ENCODE measurements at places on chromosomes 3 and 15.

DNA sequence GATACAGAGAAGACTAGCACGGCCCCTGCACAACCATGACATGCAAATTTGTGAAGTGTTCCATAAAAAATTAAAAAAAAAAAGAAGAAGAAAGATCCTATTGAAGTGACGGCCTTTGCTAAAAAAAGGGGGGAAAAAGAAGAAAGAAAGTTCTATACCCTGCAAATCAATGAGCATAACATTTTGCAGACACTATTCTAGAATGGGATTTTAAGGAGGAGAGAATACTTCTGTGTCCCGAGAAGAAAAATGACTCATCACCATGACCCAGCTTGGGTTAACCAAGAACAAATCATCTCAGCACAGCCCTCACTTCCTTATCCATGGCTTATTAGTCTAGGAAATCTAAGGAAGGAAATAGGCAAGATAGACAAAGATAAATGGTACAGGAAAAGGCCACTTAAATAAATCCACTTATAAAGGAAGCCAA, 7.4 kb upstream of the SH3BP5 start:
- no peak for DNase-seq

DNA sequence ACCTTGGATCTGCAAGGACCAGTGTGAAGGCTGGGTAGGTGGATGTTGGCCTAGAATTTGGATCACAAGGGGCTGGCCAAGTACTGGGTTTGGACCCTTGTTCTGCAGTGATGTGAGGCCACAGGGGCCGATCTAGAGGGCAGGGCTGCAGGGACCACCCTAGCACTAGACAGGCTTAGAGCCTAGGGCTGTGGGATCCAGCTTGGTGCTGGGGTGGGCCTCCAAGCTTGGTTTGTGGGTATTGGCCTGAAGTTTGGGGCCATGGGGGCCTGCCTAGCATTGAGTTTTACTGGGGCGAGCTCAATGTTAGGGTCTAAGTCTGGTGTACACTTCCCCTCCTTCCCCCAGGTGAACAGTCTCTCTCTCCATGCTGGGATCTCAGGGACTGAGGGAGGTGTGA, 36.5 kb downstream of the UBE3A start:
- DNase-seq, result no peak

- DNase-seq, result no peak
These were observed 49.8 kb downstream of the DCLK3 start for GRCh38 chr3:36714343-36715086.

DNA sequence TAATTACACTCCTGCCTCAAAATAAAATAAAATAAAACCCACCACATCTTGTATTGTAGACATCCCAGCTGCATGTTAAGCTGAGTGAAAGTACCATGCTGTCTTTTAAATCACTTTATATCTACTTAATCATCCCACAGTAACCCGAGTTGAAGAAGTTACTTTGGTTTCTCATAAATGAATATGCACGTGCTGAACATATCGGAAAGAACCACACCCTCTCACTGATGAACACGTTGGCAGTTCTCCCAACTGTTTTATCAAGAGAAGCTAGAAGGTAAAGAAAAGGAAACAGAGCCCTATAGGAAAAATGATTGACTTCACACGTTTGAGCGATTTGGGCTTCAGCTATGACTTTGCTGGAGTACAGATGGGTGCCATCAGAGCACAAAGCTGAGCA, 15.9 kb upstream of the TM4SF19 start:
- no peak for DNase-seq

- DNase-seq, result no peak
These were observed 42.6 kb upstream of the ATP2C1 start for GRCh38 chr3:130851277-130851676.

- DNase-seq, result no peak
These were observed 4.9 kb upstream of the ALAS1 start for GRCh38 chr3:52193065-52193464.

DNA sequence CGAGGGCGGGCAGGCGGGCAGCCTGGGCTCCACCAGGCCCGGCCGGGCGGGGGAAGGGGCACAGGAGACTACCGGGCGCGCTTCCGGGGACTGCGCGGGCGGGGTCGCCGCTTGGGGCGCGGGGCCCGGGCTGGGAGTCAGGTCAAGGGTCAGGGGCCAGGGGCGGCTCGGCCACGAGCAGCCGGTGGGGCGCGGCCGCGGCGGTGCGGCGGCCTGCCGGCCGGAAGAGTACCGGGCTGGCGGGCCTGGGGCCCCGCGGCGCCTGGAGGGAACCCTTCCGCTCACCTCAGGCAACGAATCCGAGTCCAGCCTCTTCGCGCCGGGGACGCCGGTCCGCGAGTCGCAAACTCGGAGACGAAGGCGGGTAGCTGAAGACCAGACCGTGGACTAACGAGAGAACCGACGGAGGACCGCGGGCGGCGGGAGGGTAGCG, 225 bp downstream of the RHOA start:
- peak; percentile 22 for DNase-seq

DNA sequence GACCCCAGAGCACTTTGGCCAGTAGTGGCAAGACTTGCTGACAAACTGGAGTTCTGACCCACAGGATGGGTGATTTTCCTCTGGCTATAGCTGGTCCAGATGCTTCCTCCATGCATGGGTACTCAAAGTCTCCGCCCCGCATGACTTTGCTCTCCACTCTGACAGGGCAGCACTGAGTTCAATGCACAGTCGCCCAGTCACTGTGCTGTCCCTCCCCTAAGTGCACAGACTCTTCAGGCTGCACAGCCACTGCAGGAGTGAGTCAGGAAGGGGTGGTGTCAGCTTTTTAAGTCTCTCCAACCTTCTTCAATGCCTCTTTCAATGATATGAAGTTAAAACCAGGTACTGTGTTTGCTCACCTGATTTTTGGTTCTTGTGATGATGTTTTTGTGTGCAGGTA, 17.8 kb downstream of the TEX9 start:
- no peak for DNase-seq

DNA sequence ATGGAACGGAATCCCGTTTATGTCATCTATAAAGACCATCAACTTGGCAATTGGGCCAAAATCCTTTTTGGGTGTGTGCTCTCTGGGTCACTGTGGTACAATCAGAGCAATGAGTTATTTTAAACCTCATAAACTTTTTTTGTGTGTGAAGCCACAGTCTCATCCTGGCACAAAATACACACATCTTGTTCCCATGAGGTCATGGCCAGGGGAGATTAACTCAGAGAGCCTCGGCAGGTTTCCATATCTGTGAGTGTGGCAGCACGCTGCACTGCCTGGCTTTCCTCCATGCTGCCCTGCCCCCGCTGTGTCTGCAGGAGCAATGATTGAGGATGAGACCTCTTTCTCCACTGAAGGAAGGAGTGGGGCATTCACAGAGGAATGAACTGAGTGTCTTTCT, 54.0 kb upstream of the DLG1 start:
- no peak for DNase-seq

DNA sequence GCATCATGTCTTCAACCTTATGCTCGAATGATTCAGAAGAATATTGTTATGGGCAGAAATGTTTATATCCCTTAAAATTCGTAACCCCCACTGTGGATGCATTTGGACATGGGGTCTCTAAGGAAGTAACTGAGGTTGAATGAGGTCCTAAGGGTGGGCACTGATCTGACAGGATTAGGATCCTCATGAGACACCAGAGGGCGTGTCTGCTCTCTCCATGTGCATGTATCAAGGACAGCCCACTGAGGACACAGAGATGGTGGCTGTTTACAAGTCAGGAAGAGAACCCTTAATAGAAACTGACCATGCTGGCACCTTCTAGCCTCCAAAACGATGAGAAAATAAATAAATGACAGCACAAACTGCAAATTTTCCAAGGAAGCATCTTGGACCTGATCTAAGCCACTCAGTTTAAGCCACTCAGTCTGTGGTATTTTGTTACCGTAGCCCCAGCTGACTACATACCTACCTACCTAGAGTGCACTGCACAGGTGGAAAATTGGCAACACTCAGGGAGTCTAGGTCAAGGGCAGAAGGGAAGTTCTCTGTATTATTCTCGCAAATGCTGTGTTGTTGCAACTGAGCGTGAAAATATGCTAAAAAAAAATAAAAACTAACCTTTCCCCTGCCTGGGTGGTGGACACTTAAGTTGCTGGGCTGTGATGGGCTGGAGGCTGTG, 126.6 kb downstream of the TJP1 start:
- DNase-seq, result no peak

- DNase-seq, result no peak
These were observed 71.0 kb downstream of the NTRK3 start for GRCh38 chr15:88185584-88185983.

- no peak for DNase-seq
These were observed 157.6 kb downstream of the UACA start for GRCh38 chr15:70605606-70606410.

DNA sequence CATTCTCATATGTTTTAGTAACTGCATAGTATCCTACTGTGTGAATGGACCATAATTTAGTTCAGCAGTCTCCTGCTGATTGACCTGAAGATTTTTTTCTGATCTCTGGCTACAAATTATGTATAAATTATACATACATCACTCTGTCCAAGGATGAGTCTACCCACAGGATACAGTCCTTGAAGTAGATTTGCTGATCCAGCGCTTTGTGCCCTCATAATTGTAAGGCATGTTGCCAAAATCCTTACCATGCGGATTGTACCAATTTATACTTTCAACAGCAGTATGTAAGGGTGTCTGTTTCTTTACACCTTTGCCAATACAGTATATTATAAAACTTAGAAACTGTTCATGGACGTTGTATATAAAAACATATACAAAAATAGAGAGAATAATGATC, 46.5 kb downstream of the ACAA1 start:
- no peak for DNase-seq

DNA sequence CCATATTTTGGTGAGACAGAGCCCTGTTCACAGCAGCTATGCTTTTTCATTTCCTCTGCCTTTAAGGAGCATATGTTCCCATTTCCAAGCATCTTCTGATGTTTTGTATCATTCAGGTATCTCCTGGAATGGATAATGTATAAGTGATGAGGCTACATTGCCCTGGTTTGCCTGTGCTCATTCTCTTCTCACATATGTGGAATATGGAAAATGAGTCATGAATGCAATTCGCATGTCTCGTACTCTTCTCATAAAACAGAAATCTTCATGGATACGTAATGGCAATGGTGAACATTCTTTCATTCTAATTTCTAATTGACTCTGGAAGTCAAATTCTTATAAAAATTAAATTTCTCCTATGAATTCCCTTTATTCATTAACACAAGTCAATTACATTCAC, 143.1 kb downstream of the CDIN1 start:
- DNase-seq, result no peak

GRCh38 chr3:20442846-20443245, 256.8 kb upstream of the SGO1 start:
- DNase-seq, result no peak

DNA sequence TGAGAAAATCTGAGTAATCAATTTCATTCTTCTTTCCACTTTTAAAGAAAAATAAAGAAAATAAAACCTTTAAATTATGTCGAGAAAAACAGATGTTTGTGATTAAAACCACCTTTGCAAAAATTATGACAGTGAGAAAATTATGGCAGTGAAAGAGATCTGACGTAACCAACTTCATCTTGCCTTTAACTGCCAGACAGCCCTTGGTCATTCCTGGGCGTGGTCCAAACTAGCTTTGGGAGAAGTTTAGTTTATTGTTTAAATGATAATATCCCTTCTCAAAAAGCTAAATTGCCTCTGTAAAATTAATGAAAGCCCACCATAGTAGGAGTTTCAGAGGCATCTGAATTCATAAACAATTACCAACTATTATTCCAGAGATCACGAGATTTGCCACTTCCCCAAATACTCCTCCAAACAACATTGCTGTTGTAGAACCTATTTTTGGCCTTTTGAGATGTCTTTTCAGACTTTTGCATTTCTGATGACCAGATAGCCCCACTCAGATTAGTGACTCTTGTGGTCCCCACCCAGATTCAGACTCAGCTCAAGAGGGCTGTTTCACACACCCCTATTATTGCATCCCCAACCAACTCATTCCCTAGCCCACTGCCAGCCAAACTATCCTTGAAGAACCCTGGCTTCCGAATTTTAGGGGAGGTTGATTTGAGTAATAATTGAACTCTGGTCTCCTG, 664.4 kb upstream of the CBLB start:
- DNase-seq, result no peak

GRCh38 chr15:84616235-84616634, 15.4 kb downstream of the ZSCAN2 start:
- no peak for DNase-seq

DNA sequence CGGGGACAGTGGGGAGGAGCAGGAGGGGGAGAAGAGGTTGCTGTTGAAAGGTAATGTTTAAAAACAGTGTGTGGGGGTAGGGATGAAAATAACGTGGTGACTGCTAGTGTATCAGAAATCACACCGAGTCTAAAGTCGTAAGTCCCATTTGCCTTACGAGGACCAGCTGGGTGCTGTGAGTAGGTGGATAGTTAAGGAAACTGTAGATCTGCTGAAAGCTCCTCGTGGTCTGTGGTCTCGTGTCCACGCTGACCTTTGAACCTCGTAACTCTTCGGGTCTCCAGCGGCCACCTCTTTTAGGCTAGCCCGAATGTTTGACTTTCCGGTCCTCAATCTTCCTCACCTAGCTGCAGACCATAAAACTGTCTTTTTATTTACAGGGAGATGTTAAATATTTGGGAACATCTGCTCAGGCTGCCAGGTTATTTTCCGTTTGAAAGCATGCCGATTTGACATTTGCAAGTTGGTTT, 29.3 kb upstream of the ST3GAL6 start:
- no peak for DNase-seq

DNA sequence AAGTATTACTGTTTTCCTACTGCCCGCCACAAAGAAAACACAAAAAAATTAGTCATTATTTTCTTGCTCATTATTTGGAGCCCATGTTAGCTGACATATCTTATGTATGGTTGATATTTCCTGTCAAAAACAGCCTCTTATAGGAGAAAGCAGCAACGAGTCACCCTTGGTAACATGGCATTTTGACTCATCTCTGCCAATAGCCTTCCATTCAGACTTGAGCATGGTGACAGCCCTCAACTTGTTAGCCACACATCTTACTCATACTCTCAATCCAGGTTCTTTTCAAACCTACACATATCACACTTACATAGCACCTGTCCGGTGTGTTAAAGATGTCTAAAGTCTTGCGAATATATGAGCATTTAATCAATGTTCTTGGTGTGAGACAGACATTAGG, 109.4 kb upstream of the SAMMSON start:
- DNase-seq, result no peak

DNA sequence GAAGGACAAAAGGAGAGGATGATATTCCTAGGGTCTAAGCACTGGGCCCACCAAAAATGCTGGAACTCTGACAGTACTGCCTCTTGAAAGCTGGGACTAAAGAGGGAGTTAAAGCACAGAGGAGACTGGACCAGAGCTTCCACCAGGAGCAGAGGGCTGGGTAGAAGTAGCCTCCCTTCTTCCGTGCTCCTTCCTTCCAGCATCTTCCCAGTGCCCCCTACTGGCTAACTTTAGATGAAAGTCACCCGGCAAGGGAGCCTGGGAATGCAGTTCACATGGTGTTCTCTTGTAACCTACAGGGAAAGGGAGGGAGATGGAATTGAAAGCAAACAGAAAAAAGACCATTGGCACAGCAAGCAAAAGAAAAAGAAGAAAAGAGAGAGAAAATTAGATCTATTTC, 106.1 kb upstream of the COL8A1 start:
- DNase-seq, result no peak

- no peak for DNase-seq
These were observed 1.9 kb downstream of the MRPS25 start for GRCh38 chr3:15063238-15063637.

Measured in stimulated activated CD4-positive, alpha-beta T cell treated with anti-CD3 and anti-CD28 coated beads, Interleukin-1b, Interleukin-23, amount 100 ng/mL, for 4 hours (primary cell).